Omental fat pad (tissue), 4 donors: ENCODE measurements at places on chromosomes 13 and 19.

- no peak for DNase-seq
Measured at GRCh38 chr13:89925107-89925506, 1422.4 kb upstream of the MIR17HG start.

DNA sequence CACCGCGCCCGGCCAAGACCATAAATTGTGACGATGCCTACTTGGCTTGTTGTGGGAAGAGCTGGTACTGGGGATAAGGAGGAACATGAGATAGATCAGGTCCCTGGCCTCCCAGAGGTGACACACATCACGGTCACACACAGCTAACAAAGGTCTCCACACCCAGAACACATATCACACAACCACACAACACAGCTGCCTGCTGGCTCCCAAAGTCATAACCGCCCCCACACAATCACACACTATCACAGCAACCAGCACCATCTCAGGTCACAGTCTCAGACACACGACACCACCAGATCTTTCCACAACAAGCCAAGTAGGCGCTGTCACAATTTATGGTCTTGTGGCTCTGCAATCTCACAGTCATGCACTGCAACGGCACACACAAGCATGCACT lies 5.7 kb downstream of the COL5A3 start:
- no peak for DNase-seq

GRCh38 chr13:51229101-51229719 lies 7.0 kb downstream of the FAM124A start:
- no peak for DNase-seq

GRCh38 chr19:17340302-17340870 lies 3.0 kb downstream of the GTPBP3 start:
- no peak for DNase-seq

- DNase-seq = no peak
Measured at GRCh38 chr19:35008891-35009341, 8.8 kb downstream of the GRAMD1A start.

- DNase-seq = no peak
Measured at GRCh38 chr19:45771311-45771933, 2.4 kb upstream of the SIX5 start.

DNA sequence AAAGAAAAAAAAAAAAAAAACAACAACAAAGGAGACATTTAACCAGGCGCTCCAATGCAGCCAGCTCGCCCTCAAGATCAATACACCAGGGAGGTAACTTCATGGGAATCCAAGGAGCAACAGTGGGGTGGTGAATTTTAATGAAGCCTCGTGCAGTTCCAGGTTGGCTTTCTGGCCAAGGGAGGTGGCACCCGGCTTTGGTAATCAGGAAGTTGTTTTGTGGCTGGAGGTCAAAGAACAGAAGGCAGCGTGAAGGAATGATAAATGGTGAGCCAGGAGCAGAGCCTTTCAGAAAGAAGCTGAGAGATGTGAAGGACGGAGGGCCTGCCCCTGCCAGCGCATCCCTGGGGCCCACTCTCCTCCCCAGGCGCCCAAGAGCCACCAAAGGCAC lies 188.2 kb upstream of the TSC22D1 start:
- no peak for DNase-seq

DNA sequence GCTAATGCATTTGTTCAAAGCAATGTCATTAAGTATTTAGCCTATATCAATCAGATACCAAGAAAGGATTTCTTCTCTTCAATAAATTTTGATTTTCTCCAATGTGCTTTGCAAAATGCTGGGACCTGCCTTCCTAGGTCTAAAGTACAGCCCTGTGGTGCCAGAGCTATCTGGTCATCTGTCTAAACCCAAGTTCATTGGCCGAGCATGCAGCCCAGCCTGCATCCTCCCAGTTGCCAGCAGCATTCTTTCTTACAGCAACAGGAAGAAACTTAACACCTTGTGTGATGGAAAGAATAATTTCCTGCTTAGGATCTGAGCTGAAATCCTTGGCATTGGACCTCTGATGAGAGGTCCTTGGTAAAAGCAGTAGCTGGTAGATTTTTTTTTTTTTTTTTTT lies 310.0 kb downstream of the RBM26 start:
- DNase-seq = no peak

- no peak for DNase-seq
Measured at GRCh38 chr13:22082437-22083100, 411.7 kb downstream of the FGF9 start.

GRCh38 chr13:49210669-49211068 lies 9.5 kb upstream of the MLNR start:
- no peak for DNase-seq

- DNase-seq = no peak
Measured at GRCh38 chr13:97448503-97449251, 14.7 kb downstream of the RAP2A start.

GRCh38 chr13:57716295-57716694 lies 84.8 kb downstream of the PCDH17 start:
- no peak for DNase-seq

DNA sequence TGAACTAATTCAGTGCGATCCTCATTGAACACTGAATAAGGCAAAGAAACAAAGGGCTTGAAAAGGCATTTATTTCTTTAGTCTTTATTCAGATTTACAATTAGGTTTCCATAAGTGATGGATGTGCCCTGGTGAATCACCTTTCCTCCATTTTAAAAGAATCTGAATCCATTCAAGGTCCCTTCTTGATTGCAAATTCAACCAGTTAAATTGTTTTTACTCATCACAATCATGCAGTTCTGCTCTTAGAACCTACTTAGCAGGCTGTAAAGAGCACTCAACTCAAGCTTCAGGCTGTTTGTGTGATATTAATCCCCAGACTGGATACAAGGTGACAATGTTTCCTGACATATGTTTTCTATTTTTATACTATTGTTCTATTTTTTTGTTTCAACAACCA lies 321.0 kb downstream of the TBC1D4 start:
- DNase-seq = no peak

DNA sequence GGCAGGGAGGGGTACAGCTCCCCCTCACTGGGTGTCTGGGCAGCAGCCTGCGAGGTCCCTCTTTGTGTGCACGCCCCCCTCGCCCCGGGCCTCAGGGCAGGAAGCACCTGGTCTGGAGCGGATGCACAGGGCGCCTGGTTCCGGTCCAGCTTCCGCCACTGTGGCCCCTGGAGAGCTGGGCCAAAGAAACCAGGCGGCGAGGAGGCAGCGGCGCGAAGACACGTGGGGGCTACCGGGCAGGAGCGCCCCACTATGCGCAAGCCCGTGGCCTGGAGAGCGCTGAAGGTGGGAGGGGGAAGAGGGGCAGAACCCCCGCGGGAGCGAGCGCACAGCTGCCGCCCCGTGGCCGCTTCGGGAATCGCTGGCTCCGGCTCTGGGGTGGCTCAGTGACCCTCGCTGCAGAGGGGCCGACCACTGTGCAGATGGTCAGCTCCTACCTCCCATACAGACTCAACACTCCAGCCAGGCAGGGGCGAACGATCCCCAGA lies 1.7 kb upstream of the LYL1 start:
- no peak for DNase-seq

GRCh38 chr13:45200701-45201232 lies at the start of gene KCTD4:
TSS of gene KCTD4 (minus strand) at chr13:45201045. CDS start at chr13:45194567, 6,478 bp downstream.
- no peak for DNase-seq

DNA sequence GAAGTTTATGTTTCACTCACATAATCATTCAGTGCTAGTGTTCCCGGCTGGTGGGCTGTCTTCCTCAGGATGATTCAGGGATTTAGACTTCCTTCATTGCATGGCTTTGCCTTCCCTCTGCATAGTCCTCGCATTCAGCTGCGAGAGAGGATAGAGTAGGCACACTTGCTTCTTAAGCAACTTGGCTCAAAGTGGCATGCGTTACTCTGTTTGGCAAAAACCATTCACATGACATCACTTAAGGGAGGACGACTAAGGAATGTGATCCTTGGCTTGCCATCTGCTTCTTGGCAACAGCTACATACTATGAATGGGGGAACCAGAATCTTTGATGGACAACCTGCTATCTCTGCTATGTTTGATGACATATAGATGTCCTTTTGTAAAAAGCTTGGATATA lies 359.3 kb downstream of the TDRD3 start:
- no peak for DNase-seq

DNA sequence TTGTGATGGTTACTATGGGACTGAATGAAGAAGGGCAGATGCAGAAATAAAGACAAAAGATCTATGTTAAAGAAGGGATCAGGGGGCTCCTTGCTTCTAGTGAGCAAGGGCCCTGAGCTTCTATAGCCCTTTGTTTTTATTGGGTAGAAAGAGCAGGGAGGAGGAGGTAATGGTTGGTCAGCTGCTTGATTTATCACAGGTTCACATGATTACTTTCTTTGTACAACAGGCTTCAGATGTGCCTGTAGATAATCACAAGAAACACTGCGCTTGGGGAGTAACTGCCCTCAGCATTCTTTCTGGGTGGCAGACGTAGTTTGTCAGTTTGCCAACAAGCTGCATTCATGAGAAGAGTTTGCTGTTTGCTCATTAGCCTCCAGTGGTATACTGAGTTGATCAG lies 4.8 kb upstream of the ZNF439 start:
- no peak for DNase-seq

DNA sequence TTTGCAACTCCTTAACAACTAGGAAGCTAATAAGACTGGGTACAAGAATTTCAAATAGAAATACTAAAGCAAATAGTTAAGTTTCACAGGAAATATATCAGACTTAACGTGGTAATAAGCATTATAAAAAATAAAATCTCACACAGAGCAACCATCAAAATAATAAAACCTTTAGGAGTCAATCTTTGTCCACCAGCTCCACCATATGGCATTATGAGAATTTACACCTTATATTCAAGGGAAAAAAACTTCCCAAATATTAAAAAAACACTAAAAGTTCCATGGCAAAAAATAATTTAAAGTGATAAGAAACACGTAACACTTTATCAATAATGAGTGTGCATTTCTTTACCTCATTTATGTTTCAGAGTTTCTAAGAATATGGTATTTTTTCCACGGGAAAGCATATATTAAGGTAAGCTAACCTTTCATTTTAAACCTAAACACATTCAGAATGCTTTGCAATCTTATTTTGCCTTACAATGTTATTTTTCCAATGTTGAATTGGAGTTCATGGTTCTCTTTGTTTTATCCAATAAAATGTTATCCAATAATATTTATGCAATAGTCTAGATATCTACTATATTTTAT lies 423.2 kb upstream of the SGCG start:
- DNase-seq = no peak

- no peak for DNase-seq
Measured at GRCh38 chr13:28819735-28820098, 422 bp upstream of the MTUS2 start.

GRCh38 chr13:47081850-47082249 lies 185.0 kb upstream of the HTR2A start:
- DNase-seq = no peak

DNA sequence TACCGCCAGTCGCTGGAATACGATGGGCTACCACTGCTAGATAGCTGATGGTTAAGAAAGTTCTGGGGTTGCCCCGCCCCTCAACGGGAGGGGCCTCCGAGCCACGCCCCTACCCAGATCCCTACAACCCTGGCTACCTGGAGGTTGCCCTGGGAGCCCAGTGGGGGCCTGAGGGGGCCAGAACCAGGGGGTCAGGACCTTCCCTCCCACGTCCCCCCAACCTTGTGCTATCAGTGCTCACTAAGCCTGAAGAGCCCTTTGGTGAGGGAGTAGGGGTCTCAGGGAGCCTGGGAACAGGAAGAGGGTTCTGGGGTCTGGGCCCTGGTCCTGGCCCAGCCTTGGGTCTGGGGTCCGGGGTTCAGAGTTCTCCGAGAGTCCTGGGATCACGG lies 8.9 kb downstream of the OCEL1 start:
- DNase-seq = no peak

DNA sequence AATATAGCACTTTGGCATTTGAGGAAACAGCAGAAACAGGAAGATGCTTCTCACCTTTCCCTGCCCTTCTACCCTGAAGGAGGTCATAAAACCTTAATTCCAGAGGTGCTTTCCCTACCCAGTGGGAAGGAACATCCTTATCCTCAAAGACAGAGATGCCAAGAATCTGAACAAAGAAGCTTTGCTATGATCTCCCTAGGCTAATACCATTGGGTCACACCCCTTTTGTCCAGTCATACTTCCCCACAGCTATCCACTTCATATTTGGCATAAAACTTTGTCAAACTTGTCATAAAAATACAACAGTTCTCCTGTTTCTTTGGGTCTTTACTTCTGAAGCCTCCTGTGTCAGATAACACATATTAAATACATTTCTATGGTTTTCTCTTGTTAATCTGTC lies 21.7 kb upstream of the RXFP2 start:
- no peak for DNase-seq

GRCh38 chr13:88107570-88107969 lies 436.4 kb downstream of the SLITRK5 start:
- no peak for DNase-seq

GRCh38 chr19:48470856-48471255 lies 1.7 kb downstream of the CYTH2 start:
- no peak for DNase-seq

DNA sequence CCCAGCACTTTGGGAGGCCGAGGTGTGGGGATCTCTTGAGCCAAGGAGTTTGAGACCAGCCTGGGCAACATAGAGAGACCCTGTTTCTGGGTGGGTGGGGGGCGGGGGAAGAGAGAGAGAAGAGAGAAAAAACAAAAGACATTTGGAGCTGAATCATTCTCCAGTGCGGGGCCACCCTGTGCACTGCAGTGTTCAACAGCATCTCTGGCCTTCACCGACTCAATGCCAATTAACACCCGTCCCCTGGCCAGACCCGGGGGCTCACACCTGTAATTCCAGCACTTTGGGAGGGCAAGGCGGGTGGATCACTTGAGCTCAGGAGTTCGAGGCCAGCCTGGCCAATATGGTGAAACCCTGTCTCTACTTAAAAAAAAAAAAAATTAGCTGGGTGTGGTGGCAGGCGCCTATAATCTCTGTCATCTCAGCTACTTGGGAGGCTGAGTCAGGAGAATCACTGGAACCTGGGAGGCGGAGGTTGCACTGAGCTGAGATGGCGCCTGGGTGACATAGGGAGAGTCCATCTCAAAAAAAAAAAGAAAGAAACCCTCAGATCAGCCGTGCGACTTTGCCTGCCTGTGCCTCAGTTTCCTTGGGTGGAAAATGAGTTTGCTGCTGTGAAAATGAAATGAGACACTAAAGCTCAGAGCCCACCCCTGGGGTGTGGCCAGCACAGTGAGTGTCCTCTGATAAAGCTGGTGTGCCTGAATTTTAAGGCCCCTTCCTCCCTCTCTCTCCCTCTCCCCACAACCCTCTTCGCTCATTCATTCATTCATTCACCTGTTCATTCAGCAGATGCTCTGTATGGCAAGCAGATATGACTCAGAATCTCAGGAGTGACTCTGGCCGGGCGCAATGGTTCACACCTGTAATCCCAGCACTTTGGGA lies 6.4 kb downstream of the KLF2 start:
- no peak for DNase-seq

GRCh38 chr13:32537580-32538142 lies 934 bp downstream of the N4BP2L2 start:
- no peak for DNase-seq

- DNase-seq = no peak
Measured at GRCh38 chr13:51317262-51317661, 22.2 kb upstream of the SERPINE3 start.

DNA sequence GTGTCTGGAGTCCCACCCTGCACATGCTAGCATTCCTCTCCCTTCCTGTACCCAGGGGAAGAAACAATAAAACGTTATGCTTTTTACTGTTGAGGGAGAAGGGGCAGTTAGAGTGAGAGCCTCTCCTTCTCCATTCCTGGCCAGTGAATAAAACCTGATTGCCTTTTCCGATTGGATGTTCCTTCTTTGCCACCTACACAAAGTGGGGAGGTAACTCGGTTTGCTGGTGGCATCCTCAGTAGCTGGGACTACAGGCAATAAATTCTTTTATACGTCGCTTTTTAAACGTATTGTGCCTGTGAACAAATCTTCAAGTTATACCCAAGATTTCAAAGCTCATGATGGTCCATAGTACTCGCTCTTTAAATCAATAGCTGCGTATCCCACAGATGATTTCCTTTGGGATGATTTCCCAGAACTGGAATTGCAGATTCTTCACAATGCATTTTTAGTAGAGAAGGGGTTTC lies 660 bp upstream of the MVB12A start:
- DNase-seq = no peak
